ENCODE measurements at places on chromosomes 13 and 19. TPM values are rescaled to one million over a fixed set of nuclear protein-coding genes. Genes with fewer than 3 reads are reported as not detected.

The S1PR5 gene
- not detected for total RNA-seq

The SHC2 gene
- total RNA-seq, result not detected

The VSTM1 gene
- not detected for total RNA-seq

The PLIN4 gene
- not detected for total RNA-seq

The FUT3 gene
- total RNA-seq, result not detected

The PMIS2 gene
- total RNA-seq, result not detected

The CAMSAP3 gene
- total RNA-seq, result 0.57 TPM

The CAPNS1 gene
- total RNA-seq, result 519 TPM

The BRCA2 gene
- total RNA-seq, result 33.5 TPM

DNA sequence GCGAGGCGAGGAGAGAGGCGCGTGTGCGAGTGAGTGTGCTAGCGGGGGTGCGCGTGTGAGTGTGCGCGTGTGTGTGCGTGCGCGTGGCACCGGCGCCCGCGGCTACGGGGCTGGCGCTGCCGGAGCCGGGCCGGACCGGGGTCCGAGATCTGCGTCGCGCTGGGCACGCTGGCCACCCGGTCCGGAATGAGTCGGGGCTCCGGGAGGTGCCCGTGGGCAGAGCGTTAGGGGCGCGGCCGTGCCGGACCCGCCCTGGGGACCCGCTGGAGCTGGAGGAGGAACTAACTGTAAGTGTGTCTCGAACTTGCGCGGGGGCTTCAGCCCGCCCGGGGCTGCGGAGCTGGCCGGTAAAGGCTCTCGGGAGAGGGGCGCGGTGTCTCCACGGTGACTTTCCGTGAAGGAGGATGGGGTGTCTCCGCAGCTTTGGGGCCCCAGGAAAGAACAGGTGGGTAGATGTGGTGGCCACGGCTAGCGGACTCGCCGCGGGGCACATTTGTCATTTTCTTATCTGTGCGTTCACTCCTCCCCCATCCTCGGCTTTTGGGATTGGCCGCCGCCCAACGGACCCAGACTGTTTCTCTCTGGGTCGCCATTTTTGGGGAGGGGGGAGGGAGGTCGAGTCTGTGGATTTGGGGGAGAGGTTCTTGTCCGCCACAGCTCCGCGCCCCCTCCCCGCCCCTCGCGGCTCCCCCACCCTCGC lies 10.1 kb upstream of the SOX1 start:
- DNase-seq, result no peak

DNA sequence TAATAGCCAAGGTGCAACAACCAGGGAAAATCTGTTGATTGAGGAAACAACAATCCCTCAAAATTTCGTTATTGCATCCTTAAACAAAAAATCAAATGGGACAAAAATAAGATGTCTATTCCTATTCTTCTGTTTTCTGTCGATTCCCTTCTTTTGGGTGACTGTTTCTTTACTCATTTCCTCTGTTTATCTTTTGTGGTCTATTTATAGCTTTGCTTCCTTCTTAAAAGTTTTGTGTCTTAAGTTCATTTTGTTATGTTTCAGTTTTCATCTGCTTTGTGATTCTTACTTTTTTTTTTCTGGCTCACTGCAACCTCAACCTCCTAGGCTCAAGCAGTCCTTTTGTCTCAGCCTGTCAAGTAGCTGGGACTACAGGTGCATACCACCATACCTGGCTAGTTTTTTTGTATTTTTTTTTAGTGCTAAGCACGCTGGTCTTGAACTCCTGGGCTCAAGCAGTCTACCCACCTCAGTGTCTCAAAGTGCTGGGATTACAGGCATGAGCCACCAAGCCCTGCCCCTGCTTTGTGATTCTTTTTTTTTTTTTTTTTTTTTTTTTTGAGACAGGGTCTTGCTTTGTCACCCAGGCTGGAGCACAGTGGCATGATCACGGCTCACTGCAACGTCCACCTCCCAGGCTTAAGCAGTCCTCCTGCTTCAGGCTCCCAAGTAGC lies 10.4 kb downstream of the ZNF146 start:
- no peak for DNase-seq

DNA sequence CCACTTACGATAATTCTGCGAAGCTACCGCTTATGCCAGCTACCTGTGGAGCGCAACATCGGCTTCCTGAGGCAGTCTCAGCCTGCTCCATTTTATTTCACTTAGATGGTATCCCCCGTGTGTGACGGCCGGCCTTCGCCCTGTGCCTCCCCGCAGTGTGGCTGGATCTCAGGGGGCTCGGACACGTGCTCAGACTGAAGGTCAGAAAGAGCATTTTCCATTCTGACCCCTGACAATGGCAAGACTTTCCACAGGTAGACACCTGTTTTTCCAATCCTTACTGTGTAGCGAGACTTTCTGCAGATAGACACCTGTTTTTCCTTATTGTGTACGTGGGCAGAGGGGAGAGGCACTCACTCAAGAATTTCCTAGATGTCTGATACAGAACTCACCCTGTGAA lies 52.7 kb downstream of the ATP11A start:
- no peak for DNase-seq

GRCh38 chr13:99357941-99358340 lies 50.7 kb upstream of the GPR183 start:
- peak; percentile 30 for DNase-seq

DNA sequence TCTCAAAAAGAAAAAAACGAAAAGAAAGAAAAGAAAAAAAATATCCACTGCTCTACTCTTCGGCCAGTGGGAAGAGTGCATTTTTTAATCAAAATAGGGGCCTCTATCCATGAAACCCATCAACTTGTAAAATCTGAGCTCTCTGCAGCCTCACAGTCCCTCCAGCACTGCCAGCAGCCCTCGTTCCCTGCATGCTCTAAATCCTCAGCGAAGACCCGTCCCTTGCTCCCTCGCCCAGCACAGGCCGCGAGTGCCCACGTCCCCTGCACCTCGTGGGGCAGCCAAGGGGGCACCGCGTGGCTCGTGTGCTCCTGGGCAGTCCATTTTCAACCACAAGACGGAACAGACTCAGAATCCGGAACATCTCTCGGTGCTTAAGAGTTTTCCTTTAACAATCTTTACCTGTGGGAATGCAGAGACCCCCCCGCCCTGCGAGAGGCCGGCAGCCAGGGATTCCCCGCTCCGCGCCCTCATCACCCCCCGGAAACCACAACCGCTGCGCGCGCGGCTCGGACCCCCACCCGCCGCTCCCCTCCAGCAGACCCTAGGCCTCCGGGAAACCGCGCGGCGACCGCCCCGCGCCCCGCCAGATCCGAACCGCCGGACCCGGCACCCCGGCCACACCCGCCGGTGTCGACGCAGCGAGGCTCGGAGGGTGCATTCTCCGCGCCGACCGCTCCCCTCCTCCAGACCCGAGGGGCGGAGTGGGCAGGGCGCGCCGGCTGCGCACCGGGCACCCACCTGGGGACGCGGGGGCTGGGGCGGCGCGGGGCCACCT lies 638 bp downstream of the ANKRD27 start:
- no peak for DNase-seq

GRCh38 chr13:79485014-79485811 lies 4.3 kb downstream of the NDFIP2 start:
- no peak for DNase-seq

DNA sequence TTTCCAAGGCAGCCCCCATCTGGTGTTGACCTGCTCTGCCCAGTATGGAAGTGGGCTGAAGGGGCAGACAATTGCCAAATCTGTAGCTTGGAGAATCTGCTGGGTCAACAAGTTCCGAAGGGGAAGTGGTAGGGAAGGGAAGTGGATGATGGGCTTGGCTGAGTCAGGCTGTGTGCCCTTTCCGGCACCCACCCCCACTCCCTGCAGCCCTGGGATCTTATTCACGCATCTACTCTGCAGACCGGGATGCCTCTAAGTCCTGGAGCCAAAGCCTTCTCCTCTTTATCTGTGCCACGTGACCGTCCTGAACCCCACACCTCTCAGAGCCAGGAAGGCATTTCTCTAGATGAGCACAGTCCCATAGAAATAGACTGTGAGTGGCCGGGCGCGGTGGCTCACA lies 7.5 kb upstream of the C5AR2 start:
- DNase-seq, result no peak

DNA sequence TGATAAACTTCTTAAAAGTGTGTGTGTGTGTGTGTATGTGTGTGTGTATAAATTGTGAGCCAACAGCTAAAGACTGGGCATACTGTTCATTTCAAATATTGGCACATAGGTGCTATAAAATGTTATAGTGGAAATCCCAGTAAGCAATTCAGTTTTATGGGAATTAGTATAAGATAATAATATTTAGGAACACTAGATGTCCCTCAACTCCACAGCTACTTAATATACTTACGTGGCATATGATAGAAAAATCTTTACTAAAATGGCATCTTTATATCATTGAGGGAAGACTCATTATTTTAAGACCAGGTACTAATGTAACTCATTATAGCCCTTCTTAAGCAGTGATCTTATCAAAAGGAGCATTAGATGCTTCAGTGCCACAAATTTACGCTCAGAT lies 266.2 kb downstream of the MAB21L1 start:
- no peak for DNase-seq

- DNase-seq, result no peak
Measured at GRCh38 chr19:12166626-12167025, 3.7 kb downstream of the ZNF136 start.

GRCh38 chr13:73714522-73714921 lies 419.7 kb downstream of the KLF12 start:
- DNase-seq, result no peak

DNA sequence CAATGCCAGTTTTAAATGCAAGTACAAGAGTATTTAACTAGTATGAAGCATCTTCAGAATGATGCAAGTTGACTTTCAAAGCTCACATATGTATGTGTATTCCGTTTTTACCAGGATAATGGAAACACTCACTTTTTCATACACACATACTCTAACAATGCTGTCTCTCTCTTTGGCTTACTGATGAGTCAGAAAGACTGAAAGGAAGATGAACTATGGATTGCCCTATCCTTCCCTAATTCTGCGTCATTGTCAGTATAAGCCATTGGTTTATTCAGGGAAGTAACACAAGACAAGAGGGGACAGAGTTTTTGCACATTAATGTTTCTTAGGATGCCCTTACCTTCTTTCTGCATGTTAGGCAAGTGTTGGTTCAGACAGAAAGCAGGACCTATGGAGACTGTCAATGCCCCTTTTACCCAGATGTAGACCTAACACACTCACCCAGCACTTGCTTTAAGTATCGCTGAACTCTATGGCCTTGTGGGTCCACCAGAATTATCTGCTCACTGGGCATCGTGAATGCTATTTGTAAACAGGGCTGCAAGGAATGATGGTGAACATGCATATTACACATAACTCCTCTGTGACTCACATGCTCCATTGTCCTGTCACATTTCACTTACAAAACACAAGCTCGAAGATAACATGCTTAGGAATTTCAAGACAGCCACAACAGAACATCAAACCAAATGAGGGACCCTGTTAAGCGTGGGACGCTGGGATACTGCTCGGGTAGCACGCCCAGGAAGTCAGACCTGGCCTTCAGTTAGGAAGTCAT lies 10.0 kb upstream of the OXGR1 start:
- no peak for DNase-seq

DNA sequence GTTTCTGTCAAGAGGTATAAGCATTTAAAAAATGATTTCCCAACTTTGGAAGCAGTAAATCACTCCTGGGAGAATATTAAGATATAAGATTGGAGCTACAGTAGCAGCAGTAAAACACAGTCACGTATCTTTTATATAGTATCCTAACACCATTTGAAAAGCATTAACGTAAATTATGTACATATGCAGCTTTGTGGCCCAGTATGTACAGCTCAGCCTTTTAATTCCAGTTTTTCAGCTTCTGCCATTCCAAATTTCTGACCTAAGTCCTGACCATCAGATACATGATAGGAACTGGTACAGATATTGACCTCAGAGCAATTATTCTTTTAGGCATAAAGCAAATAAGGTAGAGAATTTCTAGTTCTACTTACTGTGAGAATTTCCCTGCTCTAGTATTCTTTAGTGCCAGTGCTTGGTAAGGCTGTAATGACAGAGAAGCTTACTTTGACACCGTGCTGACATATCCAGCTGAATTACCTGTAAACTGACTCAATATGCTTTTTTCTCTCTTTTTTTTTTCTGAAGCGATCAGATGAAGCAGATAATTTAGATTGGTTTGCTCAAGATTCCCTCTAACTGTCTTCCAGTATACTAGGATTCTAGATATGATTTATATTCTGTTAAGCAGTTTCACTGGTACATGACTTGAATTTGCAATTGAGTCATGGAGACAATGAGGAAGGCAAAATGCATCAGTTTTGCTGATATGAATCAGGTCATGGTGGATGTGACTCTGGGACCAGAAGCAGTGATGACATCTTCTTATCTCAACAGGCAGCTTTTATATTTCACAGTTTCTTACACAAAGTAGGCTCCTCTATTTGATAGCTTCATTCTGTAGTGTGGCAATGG lies 703.6 kb downstream of the SLITRK6 start:
- no peak for DNase-seq

DNA sequence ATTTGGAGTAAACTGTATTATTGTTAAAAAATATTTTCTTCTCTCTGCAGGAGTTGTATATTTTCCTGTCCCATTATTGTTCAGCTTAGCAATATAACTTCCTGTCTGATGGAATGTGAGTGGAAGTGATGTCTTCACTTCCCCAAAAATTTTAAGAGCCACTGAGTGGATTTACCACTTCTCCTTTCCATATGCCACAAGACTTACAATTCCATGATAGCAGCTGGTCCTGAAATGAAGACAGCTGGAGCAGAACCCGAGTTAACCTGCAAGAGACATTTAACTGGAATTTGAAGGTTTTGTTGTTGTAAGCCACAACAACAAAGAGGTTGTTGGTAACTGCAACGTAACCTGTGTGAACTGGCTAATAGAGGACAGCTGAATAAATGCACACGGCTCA lies 23.4 kb upstream of the TBC1D4 start:
- no peak for DNase-seq

- no peak for DNase-seq
Measured at GRCh38 chr13:46743191-46743590, 53.8 kb downstream of the ESD start.

DNA sequence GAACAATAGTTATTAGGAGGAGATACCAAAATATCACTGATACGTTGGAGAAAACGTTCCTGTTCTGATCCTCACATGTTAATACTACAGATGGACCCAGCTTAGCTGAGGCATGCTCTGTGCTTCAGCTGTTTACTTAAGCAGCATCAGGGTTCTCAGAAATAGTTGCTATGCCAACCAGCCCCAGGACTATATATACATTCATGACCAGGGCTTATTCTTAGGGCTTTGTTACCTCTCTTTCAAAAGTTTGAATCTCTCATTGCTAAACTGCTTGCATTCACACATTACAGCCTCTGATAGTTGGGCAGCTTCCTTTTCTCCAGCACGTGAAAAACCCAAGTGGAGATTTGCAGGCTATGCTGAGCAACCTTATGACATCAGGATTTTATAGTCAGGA lies 800.4 kb downstream of the DIAPH3 start:
- DNase-seq, result no peak
